ENCODE measurements at places on chromosomes 12 and 14.

GRCh38 chr14:104933746-104934733, 9.4 kb downstream of the PLD4 start:
- peak; percentile 9 for DNase-seq

DNA sequence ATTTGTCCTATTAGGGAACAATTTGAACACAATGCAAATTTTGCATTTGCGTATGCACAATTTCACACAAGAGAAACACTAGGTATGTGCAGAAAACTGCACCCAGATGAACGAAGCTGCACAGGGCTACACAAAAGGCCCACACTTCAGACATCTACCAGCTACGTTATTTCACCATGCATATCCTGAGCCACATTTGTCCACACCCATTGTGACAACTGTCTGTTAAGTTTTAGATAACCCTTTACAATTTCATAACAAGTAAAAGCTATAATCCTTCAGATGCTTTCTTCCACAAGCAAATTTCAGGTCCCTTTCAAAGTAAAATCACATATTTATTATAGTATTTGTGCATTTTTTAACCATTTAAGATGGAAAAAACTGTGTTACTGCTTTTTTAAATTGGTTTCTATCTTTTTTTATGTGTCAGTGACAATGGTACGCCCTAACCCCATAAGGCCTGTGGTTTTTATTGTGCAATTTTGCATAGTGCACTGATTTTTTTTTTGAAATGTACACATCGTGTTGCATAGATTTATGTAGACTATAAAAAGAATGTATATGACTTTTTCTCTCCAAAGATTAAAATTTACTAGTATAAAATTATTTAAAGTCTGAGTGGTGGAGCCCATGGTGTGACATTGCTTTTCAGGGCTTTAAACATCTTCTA, 87.8 kb upstream of the BTG1 start:
- no peak for DNase-seq

DNA sequence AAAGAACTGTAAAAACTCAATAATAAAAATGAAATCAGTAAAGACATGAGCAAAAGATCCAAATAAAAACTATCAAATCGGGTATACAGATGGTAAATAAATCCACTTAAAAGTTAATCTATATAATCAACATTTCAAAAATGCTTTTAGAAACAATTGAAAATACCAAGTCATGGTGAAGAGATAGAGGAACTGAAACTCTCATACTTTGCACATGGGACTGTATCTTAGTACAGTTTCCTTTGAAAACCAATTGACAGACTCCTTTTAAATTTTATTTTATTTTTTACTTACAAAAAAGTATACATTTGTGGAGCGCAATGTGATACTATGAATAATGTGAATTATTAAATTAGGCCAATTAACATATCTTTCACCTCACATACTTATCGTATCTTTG, 98.6 kb upstream of the FAR2 start:
- no peak for DNase-seq

- no peak for DNase-seq
These were observed 383.3 kb downstream of the C12orf75 start for GRCh38 chr12:105713606-105714305.

DNA sequence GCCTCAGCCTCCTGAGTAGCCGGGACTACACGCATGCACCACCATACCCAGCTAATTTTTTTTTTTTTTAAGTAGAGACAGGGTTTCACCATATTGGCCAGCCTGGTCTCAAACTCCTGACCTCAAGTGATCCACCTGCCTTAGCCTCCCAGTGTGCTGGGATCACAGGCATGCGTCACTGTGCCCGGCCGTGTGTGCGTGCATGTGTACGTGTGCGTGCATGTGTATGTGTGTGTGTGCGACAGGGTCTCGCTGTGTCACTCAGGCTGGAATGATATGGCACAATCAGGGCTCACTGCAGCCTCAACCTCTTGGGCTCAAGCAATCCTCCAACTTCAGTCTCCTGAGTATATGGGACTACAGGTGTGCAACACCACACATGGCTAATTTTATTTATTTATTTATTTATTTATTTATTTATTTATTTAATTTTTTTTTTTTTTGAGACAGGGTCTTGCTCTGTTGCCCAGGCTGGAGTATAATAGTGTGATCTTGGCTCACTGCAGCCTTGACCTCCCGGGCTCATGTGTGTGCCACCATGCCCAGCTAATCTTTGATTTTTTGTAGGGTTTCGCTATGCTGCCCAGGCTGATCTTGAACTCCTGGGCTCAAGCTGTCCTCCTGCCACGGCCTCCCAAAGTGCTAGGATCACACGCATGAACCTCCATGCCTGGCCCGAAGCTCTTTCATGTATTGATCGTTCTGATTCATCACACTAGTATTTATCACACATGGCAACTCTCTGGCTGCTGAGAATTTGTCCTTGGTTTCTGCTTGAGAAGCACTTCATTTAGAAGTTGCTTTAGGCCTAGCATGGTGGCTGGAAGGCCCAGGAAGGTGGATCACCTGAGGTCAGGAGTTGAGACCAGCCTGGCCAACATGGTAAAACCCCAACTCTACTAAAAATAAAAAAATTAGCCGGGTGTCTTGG, 35.9 kb upstream of the CLIP1 start:
- DNase-seq = no peak

DNA sequence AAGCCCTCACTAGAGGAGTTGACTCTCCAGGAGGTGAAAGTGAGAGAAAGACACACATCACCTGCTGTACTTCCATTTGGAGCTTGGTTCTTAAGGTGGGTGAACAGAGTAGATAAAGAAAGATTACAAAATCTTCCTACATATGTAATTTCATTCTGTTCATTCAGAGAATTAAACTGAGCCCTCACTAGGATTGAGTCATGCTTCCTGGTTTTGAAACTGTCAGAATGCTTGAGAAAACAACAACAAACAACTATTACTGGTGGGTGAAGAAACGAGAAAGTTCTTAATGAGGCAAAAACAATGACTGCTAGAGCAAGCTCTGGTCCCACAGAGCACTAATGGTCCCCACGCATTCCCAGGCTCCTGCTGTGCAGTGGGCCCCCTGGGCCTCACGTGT, 841.7 kb downstream of the VRK1 start:
- DNase-seq = no peak

GRCh38 chr12:21300632-21301031, 34.1 kb downstream of the SLCO1A2 start:
- no peak for DNase-seq

GRCh38 chr12:46224386-46224785, 44.5 kb downstream of the SLC38A1 start:
- no peak for DNase-seq

DNA sequence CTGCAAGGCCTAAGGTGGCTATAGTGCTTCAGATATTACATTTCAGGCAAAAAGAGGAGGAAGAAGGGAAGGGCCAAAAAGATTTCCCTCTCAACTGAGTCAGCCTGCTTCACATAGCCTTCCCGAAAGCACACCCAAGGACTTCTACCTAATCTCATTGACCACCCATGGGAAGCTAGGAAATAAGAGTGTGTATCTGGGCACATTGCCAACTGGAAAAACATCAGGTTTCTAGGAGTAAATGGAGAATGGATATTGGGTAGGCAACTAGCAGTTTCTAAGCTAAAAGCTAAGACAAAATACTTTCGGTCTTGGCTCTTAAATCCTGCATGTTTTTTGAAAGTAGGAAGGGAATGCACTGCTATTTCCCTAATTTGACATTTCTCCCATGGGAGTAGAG, 221.7 kb upstream of the GRIP1 start:
- no peak for DNase-seq

- DNase-seq = no peak
These were observed 100.6 kb downstream of the ETV6 start for GRCh38 chr12:11749943-11750690.

DNA sequence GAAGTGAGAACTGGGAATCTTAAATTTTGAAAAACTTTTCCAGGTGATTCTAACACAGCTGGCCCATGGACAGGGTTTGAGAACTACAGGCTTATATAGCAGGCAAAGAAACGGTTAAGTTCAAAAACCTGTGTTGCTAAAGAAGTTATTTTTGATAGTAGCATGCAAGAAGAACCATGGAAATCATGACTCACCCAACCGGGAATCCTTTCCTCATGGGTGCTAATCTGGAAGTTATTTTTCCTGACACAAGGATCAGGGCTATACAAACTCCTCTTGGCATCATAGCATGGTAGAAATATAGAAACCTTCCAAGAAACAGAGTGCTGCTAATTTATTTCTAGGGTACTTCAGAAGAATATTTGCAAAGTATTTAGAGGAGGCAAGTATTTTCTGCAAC, 588.7 kb downstream of the CCER1 start:
- DNase-seq = no peak

DNA sequence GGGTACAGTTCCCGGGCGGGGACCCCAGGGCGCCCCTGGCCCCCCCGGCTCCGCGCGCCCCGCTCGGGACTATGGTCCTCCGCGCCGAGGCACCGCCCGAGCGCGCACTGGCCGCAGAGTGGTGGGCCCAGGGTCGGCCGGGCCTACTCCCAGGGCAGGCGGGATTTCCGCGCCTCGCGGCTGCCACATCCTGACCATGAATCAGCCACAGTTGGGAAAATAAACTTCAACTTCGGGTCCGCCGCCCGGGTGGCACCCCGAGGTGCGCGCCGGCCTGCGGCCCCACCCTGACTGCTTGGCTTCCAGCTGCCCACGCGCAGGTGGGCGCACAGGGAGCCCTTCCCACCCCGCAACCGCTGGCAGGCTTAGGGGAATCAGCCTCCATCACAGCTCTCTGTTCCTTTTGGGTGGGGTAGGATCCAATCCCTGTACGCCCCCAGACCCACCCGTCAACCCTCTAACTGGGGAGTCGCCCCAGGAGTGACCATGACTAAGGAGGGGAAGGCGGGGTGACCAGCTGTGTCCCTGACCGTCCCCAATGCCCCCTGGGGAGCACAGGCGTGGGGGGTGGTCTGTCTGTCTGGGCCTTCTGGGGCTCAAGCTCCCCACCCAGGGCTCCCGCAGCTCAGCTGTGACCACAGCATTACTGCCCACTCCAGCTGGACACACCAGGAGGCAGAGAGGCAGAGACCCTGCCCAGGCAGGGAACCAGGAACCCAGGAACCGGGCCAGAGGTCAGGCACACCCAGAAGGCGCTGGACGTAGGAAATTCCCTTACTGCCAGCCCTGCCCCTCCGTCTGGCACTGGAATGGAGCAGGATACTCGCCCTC, 678 bp downstream of the INF2 start:
- DNase-seq = no peak

GRCh38 chr12:48022676-48023385, 18.6 kb upstream of the COL2A1 start:
- no peak for DNase-seq

DNA sequence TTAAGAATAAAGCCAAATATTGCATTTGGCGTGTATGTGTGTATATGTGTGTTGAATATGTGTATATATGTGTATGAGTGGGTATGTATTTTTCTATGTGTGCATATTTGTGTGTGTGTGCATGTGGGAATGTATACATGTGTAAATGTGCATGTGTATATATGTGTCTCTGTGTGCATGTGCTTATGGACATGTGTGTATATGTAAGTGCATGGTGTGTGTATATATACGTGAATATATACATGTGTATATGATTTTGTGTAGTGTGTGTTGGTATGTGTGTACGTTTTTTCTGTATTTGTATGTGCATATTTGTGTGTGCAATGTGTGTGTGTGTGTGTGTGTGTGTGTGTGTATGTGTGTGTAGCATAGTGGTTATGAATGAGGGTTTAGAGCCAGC, 1021.0 kb downstream of the AACS start:
- DNase-seq = no peak

DNA sequence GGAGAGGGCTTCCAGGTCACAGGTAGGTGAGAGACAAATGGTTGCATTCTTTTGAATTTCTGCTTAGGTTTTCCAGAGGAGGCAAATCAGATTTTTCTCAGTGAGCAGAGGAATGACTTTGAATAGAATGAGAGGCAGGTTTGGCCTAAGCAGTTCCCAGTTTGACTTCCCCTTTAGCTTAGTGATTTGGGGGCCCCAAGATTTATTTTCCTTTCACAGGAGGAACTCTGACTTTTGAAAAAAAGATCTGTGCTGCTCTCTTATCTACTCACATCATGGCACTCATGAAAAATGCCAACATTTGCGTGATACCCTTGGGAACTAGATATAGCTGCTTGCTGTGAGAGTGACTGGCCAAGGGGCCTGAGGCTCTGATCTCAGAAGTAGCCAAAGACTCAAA, 58.0 kb upstream of the EVL start:
- DNase-seq = no peak

GRCh38 chr12:50637870-50638481, 125.9 kb upstream of the ATF1 start:
- DNase-seq = peak; percentile 15

- peak; percentile 32 for DNase-seq
These were observed 2.5 kb downstream of the PGF start for GRCh38 chr14:74952697-74953484.

DNA sequence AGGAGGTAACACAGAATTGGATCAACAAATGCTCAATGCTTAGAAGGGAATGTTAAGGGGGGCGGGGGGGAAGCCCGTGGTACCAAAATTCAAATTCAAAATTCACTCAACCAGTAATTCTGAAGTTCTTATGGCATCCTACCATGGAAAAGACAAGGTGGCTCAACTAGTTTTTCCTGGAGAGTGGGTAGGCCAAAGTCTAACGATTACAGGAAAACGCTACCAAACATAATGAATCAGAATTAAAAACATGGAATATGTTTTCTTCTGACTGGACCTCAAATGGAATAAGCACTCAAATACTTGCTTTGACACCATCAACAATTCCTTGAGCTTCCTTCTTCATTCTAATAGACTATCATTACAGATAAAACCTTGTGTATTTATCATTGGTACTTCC, 2.3 kb downstream of the NACA start:
- no peak for DNase-seq

DNA sequence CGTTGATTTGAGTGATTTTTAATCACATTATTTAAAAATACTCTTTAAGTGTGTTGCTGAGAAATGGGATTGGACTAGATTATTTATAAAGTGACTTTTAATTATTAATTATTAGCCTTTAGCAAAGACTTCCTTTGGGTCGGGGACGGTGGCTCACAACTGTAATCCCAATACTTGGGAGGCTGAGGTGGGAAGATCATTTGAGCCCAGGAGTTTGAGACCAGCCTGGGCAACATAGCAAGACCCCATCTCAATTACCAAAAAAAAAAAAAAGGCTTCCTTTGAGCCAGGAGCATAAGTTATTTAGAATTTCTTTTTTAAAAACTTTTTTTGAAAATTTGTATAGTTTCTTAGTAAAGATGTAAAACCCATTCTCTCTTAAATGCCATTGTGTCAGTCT, 8.8 kb downstream of the CHURC1 start:
- DNase-seq = no peak

DNA sequence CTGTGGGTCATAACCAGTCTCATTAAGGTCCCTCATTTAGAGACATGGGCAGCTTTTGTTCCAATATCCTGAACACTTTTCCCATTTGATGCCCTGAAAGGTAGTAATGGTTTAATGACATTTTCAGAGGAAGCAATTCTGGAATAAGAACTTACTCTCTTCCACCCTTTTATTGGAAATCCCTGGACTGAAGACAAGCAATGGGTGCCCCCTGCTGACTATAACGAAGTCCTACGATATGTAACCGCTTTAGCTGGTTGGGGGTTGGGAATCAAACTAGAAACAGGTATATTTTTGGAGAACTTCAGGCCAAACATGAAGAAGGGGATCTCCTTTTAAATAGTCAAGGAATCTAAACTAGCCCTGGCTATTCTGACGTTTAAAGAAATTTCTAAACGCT, 20.5 kb downstream of the SARNP start:
- DNase-seq = peak; percentile 9

Measured in NCI-H2171 (cell line).